ENCODE measurements at places on chromosomes 5 and 9. TPM values are rescaled to one million over a fixed set of nuclear protein-coding genes. Genes with fewer than 3 reads are reported as not detected.

Gene ECSCR
- total RNA-seq, result 217 TPM

Gene UBE2QL1
- 0.09 TPM for total RNA-seq

Gene NIM1K
- not detected for total RNA-seq

Gene TRIM52
- 9.1 TPM for total RNA-seq

Gene CTSL
- total RNA-seq, result 93.1 TPM

Gene OTP
- total RNA-seq, result not detected

Gene GMCL2
- not detected for total RNA-seq

Gene SLC22A4
- total RNA-seq, result 3.7 TPM

Gene LOX
- total RNA-seq, result 22.4 TPM

Gene ANKDD1B
- 0.09 TPM for total RNA-seq

Gene NEK6
- total RNA-seq, result 103 TPM

Gene ZBTB26
- total RNA-seq, result 3.7 TPM

Gene FBP2
- total RNA-seq, result not detected

Gene IL31RA
- 0.27 TPM for total RNA-seq

Gene IFNW1
- total RNA-seq, result not detected

Gene RMND5B
- 34.5 TPM for total RNA-seq

Gene GRXCR2
- not detected for total RNA-seq

Gene ATP6V0E1
- total RNA-seq, result 221 TPM

Gene PCDHB5
- total RNA-seq, result 0.56 TPM

Gene LTC4S
- total RNA-seq, result 1.1 TPM

Gene SPATA31D4
- not detected for total RNA-seq

Gene NRARP
- 23.3 TPM for total RNA-seq

Gene PGM5
- total RNA-seq, result 1.1 TPM

Gene ADRB2
- total RNA-seq, result 3.2 TPM

Gene ASB6
- 11.1 TPM for total RNA-seq

Gene NR2F1-AS1
- 17.5 TPM for total RNA-seq

Gene FKTN
- 11.2 TPM for total RNA-seq

Gene MACIR
- total RNA-seq, result 9.3 TPM

Gene SLC6A3
- total RNA-seq, result not detected

Gene IL4
- not detected for total RNA-seq

Gene ALDH1A1
- total RNA-seq, result 118 TPM

Gene SMU1
- 36.7 TPM for total RNA-seq

Gene CCDC192
- not detected for total RNA-seq

Gene ADAMTSL2
- 0.75 TPM for total RNA-seq

Gene WWC1
- total RNA-seq, result under 0.01 TPM

Gene FLT4
- 10.6 TPM for total RNA-seq

Gene RNF183
- not detected for total RNA-seq

Gene ORM2
- not detected for total RNA-seq

Gene RLN1
- total RNA-seq, result not detected

Gene ZNF346
- total RNA-seq, result 20.2 TPM

Gene ADAMTSL1
- 21.6 TPM for total RNA-seq

Gene FOCAD
- 84.9 TPM for total RNA-seq

Gene SPATA31C2
- not detected for total RNA-seq

Gene DRD1
- not detected for total RNA-seq

Gene ASPN
- total RNA-seq, result not detected
